Mesothelial cell of epicardium (in vitro differentiated cells): ENCODE measurements at places on chromosomes 11 and 22.

DNA sequence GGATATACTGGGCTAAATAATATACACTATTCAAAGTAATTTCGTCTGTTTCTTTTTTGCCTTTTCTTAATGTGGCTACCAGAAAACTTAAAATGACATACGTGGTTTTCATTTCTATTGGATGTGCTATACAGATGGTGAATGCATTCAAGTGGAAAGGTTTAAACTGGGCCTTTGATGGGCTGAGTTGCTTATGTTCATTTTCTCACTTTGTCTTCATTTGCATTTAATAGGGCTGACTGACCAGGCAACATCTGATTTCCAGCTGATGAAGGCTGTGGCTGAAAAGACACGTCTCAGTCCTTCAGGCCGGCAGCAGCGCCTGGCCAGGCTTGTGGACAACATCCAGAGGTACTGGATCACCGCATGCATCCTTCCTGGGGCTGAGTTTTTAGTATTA is 27.9 kb downstream of the PIWIL4 start:
- peaks cover 21% of the 10 kb centered on the region for H3K36me3 ChIP-seq
- H3K4me1 ChIP-seq, result peaks cover 4% of the 10 kb centered on the region
- no peak overlapping the region for H3K4me3 ChIP-seq
- no peak for DNase-seq
- no peak overlapping the region for H3K27ac ChIP-seq
- no peaks in the 10 kb centered on the region for H3K27me3 ChIP-seq

DNA sequence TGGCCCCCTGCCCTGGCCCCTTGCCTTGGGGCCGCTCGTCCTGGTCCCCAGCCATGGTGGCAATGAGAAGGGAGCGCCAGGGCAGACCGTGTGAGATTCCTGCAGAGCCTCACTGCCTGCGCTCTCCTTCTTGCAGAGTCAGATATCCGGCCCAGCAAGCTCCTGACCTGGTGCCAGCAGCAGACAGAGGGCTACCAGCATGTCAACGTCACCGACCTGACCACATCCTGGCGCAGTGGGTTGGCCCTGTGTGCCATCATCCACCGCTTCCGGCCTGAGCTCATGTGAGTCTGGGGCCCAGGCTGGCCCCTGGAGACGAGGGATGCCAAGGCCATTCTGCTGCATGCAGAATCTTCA is 114.1 kb downstream of the MICAL2 start:
- H3K27me3 ChIP-seq, result no peaks in the 10 kb centered on the region
- H3K27ac ChIP-seq, result peak overlapping the region; percentile 28
- peaks cover 15% of the 10 kb centered on the region for H3K4me1 ChIP-seq
- no peak overlapping the region for H3K4me3 ChIP-seq
- no peak for DNase-seq

DNA sequence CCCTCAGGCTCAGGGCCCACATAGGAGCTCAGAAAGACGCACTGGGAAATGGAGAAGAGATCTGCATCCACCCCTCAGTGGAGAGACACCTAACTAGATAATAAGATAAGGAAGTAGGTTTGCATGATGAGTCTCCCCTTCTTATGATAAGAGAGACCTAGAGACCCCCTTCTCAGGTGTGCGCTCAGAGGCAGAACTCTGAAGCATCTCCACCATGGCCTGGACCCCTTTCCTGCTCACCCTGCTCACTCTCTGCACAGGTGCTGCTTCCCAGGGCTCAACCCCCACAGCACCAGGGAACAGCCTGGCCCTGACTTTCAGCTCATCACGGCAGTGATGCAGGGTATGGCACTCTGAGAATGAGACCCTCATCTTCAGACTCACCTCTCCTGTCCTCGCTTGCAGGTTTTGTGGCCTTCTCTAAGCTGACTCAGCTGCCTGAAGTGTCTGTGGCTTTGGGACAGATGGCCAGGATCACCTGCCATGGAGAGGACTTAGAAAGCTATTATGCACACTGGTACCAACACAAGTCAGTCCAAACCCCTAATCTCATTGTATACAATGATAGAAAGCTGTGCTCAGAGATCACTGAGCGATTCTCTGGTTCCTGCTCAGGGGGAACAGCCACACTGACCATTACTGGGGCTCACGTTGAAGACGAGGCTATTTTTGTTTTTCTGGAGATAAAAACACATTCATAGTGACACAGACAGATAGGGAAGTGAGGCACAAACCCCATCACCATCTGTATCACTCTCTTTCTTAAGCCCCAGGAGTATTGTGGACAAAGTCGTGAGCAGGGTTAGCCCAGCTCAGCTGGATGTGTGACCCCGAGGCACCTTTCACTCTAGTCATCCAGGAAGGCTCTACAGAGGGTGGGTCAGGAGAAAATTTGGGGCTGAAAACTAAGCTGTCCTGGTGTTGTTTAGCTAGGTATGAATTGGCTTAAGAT is 29.7 kb upstream of the IGLL5 start:
- peaks cover 81% of the 10 kb centered on the region for H3K27me3 ChIP-seq
- no peak overlapping the region for H3K27ac ChIP-seq
- H3K36me3 ChIP-seq, result no peaks in the 10 kb centered on the region
- H3K4me1 ChIP-seq, result no peaks in the 10 kb centered on the region
- DNase-seq, result no peak
- no peak overlapping the region for H3K4me3 ChIP-seq

DNA sequence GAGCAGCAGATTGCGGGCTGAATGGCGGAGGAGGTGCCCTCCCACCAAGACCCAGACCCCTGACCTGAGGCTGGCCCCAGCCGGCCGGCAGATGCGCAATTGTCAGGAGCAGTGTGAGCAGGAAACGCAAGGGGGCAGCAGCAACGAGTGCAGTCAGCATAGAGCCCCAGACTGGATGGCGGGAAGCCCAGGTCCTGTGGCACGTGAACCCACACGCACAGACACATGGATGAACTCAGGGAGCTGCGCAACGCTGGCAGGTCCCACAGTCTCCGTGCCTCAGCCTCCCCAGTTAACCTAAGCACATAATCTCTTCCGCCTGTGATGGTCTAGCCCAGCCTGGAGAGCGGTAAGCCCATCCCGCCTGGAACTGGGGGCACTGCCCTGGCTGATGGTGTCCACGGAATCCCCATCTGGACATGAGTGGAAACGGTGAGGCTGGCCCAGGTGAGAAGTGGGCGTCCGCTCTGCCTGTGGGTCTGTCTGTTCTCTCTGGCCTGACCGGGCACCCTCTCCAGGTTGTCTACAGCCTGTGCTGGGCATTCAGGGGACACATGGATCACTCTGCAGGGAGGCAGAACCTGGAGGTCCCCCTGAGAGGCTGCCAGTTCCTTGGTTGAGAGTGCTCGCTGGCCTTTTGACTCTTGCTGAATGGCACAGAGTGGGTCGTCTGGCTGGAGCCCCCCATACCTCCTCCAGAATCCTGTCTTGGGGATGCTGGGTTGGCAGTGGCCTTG is 626 bp upstream of the TBX10 start:
- no peak for DNase-seq
- peaks cover 26% of the 10 kb centered on the region for H3K27me3 ChIP-seq
- H3K27ac ChIP-seq, result no peak overlapping the region
- no peaks in the 10 kb centered on the region for H3K4me1 ChIP-seq
